OCI-LY7 (cell line): ENCODE measurements at places on chromosomes 12 and 14. TPM values are rescaled to one million over a fixed set of nuclear protein-coding genes. Genes with fewer than 3 reads are reported as not detected.

MDGA2 gene
- total RNA-seq, result not detected in 2 replicates

FGF23 gene
- total RNA-seq, result not detected in 2 replicates

LUM gene
- total RNA-seq, result not detected in 2 replicates

SLC10A1 gene
- not detected in 2 replicates for total RNA-seq

RPL10L gene
- not detected in 2 replicates for total RNA-seq

RERGL gene
- not detected in 2 replicates for total RNA-seq

VDR gene
- total RNA-seq, result 1.9 and 2.4 TPM in 2 replicates

RFLNA gene
- not detected in 2 replicates for total RNA-seq

PLA2G1B gene
- total RNA-seq, result not detected in 2 replicates

RDH16 gene
- 0.13 and 0.41 TPM in 2 replicates for total RNA-seq

ZC2HC1C gene
- total RNA-seq, result 1.2 and 3.7 TPM in 2 replicates

ABCD2 gene
- 1.9 and 2.4 TPM in 2 replicates for total RNA-seq

ESPL1 gene
- 121 and 137 TPM in 2 replicates for total RNA-seq

OR4M1 gene
- not detected in 2 replicates for total RNA-seq

ACSS3 gene
- not detected in 2 replicates for total RNA-seq

ALDH6A1 gene
- 20.7 and 25.7 TPM in 2 replicates for total RNA-seq

RFX4 gene
- not detected in 2 replicates for total RNA-seq

GNG2 gene
- 32.0 and 40.9 TPM in 2 replicates for total RNA-seq

BCAT1 gene
- 194 and 207 TPM in 2 replicates for total RNA-seq

DNAJC22 gene
- total RNA-seq, result 0.76 and 1.1 TPM in 2 replicates

CACNA2D4 gene
- 0.41 TPM in 1 of 2 replicates, not detected in the other for total RNA-seq

CLEC4D gene
- not detected in 2 replicates for total RNA-seq

ENDOU gene
- total RNA-seq, result 0.55 TPM in 1 of 2 replicates, not detected in the other

GALNT9 gene
- not detected in 2 replicates for total RNA-seq

CDK2 gene
- 80.9 and 81.4 TPM in 2 replicates for total RNA-seq

CCDC177 gene
- total RNA-seq, result not detected in 2 replicates

ZCCHC8 gene
- total RNA-seq, result 68.1 and 68.6 TPM in 2 replicates

PROX2 gene
- total RNA-seq, result 0.74 and 0.76 TPM in 2 replicates

ETFBKMT gene
- total RNA-seq, result 2.8 and 3.0 TPM in 2 replicates

HOXC5 gene
- total RNA-seq, result not detected in 2 replicates

CHGA gene
- 0.57 TPM in 1 of 2 replicates, not detected in the other for total RNA-seq

FOXA1 gene
- not detected in 2 replicates for total RNA-seq

SH2B3 gene
- 45.9 and 51.3 TPM in 2 replicates for total RNA-seq

CCDC60 gene
- total RNA-seq, result not detected in 2 replicates

KERA gene
- total RNA-seq, result not detected in 2 replicates

ZNF10 gene
- total RNA-seq, result 7.1 and 10.1 TPM in 2 replicates

SERPINA12 gene
- total RNA-seq, result not detected in 2 replicates

COCH gene
- 17.7 and 19.8 TPM in 2 replicates for total RNA-seq

GLT1D1 gene
- total RNA-seq, result 0.32 and 0.41 TPM in 2 replicates

LRRC10 gene
- not detected in 2 replicates for total RNA-seq

SLC24A4 gene
- not detected in 2 replicates for total RNA-seq

IL25 gene
- not detected in 2 replicates for total RNA-seq

LYZ gene
- 0.29 TPM in 1 of 2 replicates, not detected in the other for total RNA-seq

KRT83 gene
- total RNA-seq, result not detected in 2 replicates

BCL11B gene
- total RNA-seq, result not detected in 2 replicates
